Pulmonary artery endothelial cell (primary cell): ENCODE measurements at places on chromosomes 2 and 18. TPM values are rescaled to one million over a fixed set of nuclear protein-coding genes. Genes with fewer than 3 reads are reported as not detected.

NDUFAF7 gene
- total RNA-seq = 14.4 and 16.5 TPM in 2 replicates

DNA sequence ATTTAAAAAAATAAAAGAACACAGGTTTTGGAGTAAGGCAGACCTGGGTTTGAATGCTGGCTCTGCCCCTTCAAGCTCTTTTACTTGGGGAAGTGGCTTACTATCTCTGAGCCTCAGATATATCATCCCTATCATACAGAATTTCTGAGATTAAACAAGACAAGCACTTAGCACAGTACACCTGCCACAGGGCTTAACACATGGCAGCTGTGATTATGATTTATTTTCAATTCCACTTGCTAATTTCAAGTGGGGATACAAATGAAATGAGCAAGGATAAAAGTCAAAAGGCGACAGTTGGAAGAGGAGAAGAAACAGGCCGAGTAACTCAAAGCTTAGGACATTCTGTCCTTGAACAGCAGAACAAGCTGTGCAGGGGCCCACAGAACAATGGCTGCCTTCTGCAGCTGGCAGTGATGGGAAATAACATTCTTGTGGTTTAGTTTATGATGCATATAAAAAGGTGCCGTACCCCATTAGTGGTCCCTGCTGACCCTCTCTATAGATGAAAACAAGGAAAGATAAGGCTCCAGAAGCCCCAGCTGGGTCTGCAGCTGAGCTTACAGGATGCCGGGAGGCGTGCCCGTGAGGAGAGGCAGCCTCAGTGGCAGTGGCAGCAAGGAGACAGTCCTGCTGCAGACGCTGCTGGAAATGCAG is 45.3 kb downstream of the KIF3C start:
- DNase-seq = no peak

GRCh38 chr2:18432999-18433398 is 127.5 kb downstream of the RDH14 start:
- DNase-seq = no peak

DRC1 gene
- total RNA-seq = 0.13 and 0.18 TPM in 2 replicates

SH3RF3 gene
- 6.3 and 7.4 TPM in 2 replicates for total RNA-seq
